Activated naive CD8-positive, alpha-beta T cell treated with anti-CD3 and anti-CD28 coated beads for 36 hours (primary cell): ENCODE measurements at places on chromosomes 2 and 18.

GRCh38 chr18:8121101-8121500 is 488.1 kb upstream of the RAB12 start:
- no peak for DNase-seq

DNA sequence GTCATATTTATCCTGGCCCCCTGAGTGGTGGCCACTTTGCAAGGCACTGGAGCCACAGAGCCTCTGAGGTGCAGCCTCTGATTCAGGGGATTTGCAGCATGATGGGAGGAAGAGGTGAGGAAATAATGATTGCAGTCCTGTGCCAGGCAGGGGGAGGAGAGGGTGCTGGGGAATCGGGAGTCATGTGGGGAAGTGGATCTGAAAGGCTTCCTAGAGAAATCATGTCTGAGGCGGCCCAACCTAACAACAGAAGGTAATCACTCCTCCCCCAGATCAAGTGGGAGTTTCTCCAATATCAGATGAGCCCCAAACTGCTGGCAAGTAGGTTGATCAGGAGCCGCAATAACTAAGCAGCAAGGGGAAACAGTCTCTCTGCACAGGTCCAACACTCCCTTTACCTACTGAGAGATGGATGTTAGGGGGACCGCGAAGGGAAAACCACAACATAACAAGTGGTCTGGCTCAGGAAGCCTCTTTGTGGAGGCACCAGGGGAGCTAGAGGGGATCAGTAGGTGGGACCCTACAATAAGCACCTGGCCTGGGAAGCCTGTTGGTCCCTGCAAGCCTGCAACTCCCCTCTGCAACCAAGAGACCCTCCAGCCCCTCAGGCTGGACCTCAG is 71.8 kb upstream of the NPAS2 start:
- no peak for DNase-seq

DNA sequence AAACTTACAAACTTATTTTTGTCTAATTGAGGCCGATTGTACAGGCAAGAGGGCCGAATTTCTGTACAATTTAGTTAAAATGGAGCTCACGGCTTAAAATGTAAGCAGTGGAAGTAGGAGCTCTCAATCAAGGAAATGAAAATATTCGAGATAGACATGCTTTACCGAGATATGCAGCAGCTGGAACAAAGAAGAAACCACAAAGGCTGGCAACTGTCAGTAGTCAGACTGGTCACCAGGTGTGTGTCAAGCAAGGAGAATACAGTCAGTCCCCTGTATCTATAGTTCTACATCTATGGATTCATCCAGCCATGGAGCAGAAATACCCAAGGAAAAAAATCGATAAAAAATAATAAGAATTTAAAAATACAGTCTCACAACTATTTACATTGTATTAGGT is 122.6 kb downstream of the WDSUB1 start:
- no peak for DNase-seq

- DNase-seq, result no peak
Measured at GRCh38 chr2:28150236-28150915, 242.3 kb upstream of the FOSL2 start.

GRCh38 chr18:22542406-22542835 is 124.7 kb upstream of the CTAGE1 start:
- no peak for DNase-seq

DNA sequence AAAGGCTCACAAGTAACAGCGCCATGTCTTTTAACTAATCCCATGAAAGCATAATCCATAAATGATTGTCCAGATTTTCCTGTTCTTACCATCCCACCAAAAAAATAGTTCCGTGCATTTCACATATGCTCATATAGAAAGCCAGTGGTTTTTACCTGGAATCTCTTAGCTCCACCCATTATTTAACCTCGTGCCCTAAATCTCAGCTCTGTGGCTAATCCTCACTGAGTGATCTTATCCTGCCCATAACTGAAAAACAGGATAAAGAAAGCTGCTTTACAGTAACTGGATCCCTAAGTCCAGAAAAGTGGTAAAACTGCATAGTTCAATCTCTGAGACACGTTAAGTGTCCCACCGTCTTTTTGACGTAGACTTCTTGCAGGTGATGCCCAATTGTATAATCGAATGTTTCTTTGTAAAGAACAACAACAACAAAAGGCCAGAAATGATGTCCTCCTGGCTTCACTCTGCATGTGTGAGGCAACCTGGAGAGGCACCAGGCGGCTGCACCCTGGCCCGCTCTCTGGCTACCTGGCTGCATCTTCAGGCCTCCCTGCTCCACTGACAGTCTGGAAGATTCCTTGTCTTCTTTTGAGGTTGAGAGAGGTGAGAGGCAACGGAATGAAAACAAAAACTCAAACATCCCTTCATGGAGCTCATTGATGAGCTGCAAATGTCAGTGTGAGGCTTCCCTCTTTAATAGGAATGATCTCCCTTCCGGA is 38.6 kb downstream of the FEZ2 start:
- DNase-seq, result no peak

GRCh38 chr2:96546321-96546720 is 9.8 kb downstream of the ARID5A start:
- DNase-seq, result no peak

DNA sequence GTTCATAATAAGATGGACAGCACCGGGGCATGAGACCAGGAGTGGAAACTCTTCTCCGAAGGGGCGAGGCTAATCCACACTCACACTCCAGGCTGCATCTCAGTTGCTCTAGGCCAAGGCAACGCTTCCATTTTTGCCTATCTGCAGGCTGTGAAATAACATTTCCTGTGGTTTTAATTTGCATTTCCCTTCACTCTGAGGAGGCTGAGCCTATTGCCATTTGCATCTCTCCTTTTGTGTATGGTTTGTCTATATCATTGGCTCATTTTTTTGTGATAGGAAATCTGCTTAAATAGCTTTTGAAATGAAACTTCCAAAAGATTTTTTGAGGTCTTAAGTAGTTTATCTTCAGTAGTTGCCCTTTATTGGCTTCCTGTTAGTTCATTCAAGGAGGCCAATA is 57.6 kb downstream of the TPGS2 start:
- no peak for DNase-seq

DNA sequence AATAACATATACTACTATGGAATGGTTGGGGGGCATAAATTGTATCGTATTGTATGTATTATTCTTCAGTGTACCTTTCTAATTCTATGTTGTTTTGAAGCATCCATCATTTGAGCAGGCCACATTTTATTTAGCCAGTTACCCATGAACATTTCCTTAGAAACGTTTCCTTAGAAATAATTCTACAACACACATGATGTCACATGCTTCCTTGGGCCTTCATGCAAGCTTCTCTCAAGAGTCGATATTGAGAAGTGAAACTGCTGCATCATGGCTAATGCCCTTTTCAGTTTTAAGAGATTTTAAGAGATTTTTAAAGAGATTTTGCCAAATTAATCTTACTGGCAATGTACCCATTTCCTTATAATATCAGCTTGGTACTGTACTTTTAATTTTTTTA is 63.9 kb downstream of the ALPK2 start:
- no peak for DNase-seq

GRCh38 chr2:108613261-108614042 is 79.2 kb downstream of the LIMS1 start:
- no peak for DNase-seq

DNA sequence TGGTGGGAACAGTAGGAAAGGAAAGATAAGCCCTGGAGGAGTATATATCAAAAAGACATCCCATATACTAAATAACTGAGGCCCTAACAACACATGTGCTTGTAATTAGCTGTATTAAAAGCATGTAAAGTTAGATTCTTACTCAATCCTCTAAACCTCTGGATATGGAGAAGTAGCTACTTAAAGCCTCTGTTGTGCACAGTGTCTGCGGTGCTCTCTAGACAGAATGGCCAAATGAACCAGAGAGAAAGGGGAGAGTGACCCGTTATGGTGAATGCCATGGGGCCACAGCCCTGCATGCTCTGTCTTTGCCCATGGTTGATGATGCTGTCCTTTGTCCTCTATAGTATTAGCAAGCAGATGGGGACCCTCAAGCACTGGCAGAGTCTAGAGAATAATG is 104.4 kb upstream of the SLC8A1 start:
- DNase-seq, result no peak

GRCh38 chr2:134295441-134295840 is 41.6 kb downstream of the MGAT5 start:
- DNase-seq, result no peak

GRCh38 chr2:223047260-223047761 is 4.7 kb upstream of the KCNE4 start:
- no peak for DNase-seq

- no peak for DNase-seq
Measured at GRCh38 chr2:203501873-203502272, 33.2 kb downstream of the RAPH1 start.

- no peak for DNase-seq
Measured at GRCh38 chr18:75240433-75240832, 29.8 kb downstream of the TSHZ1 start.

DNA sequence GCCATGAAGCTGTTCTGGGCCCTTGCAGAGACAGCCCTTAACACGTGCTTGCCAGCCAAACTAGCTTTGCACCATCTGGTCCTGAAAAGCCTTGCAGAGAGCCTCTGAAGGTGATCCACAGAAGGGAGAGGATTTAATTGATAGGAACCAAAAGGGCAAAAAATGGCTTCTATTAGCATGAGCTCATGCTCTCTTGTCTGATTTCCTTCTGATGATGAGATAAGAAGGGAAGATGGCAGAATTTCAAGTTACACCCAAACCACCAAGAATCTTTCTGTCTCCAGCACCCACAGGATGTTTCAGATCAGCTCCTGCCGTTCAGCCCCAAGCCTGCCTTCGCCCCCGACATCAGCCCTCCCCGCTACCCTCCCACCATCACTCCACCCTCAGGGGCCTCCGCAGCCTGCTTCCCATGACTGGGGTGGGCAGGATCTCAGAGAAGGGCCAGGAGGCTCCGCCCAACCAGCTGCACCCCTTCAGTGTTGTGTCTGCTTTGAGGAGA is 23.4 kb upstream of the GLI2 start:
- DNase-seq, result no peak

- no peak for DNase-seq
Measured at GRCh38 chr18:37328946-37329719, 236.5 kb downstream of the CELF4 start.

GRCh38 chr2:176158186-176158591 is 1.1 kb downstream of the HOXD3 start:
- no peak for DNase-seq
